Right ventricle myocardium superior (tissue), 1 donor: ENCODE measurements at places on chromosomes 3 and 15.

- no peak for DNase-seq
These were observed 5.4 kb upstream of the ACP3 start for GRCh38 chr3:132311841-132312240.

DNA sequence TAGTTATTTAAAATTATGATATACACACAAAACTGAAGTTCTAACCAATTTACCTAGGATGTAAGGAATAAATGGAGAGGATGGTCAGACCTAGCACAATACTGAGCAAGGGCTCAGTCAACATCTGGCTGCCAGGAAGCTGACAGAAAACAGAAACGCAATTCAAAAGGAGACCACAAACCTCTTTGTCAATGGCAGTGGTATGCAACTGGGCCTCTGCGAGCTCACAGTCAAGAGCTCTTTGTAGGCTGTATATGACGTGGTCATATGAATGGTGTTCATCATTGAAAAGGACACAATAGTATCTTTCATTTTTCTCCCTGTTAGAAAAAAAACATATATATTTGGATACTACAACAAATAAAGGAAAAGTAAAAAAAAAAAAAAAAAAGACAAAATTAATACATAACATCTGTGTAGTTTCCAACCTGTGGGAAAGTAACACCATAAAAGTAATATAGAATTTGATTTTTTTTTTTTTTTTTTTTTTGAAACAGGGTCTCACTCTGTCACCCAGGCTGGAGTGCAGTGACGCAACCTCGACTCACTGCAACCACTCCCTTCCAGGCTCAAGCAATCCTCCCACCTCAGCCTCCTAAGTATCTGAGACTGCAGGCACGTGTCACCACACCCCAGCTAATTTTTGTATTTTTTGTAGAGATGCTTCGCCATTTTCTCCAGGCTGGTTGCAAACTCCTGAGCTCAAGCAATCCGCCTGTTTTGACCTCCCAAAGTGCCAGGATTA lies 37.9 kb downstream of the UBR1 start:
- no peak for DNase-seq

- peak; percentile 40 for DNase-seq
These were observed 40.5 kb downstream of the FILIP1L start for GRCh38 chr3:100073714-100074307.

GRCh38 chr15:57223887-57224286 lies 152.4 kb upstream of the CGNL1 start:
- DNase-seq, result no peak

DNA sequence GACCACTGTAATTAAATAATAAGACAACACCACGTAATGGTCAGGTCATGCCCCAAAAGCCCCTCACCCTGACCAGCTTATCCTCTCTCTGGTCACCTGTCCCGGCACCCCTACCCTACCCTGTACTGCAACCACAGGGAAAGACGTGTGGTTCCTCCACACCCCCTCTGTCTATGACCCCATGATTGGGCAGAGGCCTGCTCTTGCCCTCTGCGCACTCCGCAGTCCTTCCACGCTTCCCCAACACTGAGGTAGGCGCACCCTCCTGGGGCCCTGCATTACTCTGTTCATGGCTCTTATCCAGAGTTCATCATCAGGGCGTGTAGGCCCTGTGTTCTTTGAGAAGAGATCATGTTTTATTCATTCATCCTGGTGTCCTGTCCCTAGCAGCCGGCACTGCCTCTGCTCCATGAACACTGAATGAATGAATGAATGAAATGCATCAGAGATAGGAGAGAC lies 33.8 kb downstream of the MGLL start:
- no peak for DNase-seq

GRCh38 chr3:127706785-127707351 lies 34.1 kb downstream of the ABTB1 start:
- DNase-seq, result no peak
